Fibroblast of skin of right biceps (primary cell): ENCODE measurements at places on chromosomes 3 and 15.

DNA sequence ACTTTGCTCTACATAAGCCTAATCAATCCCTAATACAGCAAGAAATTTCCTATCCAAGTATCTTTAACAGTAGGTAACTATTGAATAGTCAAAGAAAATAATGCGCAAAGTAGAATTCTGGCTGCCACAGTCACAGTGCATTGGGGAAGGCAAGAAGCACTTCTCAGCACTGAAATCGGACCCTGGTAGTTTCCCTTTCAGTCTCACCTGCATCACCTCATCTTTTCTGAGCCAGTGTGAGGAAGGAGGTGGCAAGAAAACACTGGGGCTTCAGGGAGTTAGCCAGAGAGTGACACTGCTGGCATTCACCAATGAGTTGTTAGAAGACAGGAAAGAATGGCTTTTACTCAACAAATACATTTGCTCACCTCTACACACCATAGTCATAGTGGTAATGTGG, 8.3 kb downstream of the TRIM42 start:
- DNase-seq = no peak

DNA sequence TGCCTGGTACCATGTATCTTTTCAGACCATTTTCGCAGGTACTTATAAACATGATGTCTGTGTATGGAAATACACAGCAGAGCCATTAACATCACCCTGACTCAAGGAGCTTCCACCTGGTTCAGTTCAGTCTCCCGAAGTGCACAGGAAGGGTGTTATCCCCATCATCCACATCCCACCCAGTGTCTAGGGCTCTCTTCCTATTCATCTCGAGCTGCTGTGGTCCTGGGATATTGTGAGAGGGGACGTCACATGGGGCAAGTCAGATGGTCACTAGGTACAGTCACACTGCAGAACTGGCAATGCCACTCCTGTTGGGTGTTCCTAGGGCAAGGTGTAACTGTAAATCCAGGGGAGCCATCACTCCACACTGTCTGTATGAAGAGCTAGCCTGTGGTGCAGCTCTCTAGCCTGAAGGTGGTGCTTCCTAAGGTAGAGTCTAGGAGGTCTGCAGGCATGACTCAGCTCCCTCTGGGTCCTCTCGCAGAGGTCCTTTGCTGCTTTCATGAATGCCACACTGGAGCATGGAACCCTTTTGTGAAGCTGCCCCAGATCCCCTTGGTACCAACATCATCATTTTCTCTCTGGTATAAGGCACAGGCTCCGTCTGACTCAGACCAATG, 13.9 kb downstream of the ISLR2 start:
- DNase-seq = no peak

GRCh38 chr3:142641504-142641903, 45.3 kb downstream of the PLS1 start:
- no peak for DNase-seq

DNA sequence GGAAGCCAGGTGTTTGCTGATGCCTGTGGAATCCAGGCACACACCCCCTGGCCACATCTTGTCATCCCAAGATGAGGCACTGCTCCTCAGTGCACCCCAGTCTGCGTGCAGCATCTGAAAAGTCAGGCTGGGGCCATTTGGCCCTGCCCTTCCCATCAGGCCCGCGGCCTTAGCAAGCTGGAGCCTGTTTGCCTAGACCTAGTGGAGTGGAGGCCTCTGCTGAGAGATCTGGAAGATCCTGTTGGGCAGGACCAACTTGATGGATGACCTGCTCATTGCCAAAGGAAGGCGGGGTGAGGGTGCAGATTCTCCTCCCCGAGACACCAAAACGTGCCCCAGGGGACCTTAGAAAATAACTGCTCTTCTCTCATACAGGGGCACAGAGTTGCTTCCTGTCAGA, 220.2 kb downstream of the SHQ1 start:
- no peak for DNase-seq

- peak; percentile 62 for DNase-seq
These were observed 74.7 kb upstream of the ATP10A start for GRCh38 chr15:25937796-25938195.
